ENCODE measurements at places on chromosomes 5 and 9.

DNA sequence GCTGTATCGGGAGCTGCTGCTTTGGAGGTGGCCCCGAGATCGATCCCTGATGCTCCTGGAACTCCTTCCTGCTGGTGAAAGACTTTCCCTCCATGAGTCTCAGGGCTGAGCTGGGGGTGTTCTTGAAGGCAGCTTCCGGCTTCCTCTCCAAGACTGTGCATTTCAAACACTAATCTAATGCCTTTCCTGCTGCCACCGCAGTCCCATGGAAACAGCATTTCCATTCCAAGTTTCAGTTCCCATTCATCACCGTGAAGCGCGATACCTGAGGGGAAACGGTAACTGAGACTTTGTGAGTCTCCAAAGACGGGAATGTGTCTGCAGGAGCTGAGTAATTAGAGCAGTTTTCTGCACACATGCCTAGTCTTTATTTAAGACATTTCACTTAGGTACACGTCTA, 230.1 kb downstream of the PAX5 start:
- DNase-seq = no peak

DNA sequence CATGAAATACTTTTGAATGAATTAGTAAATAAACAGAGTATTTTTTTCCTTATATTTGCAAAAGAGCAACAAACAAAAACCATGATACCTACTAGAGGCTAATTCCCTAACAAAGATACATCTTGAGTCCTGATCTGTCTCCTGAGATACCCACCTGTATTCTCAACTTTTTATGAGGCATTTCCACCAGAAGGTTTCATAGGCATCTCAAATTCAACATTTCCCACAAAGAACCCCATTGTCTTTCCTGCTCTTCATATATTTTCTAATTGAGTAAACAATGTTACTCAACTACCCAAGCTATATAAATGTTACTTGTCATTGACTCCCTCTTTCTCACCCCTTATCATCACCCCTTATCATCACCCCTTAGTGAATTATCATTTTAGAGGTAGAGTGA, 119.4 kb upstream of the RAI14 start:
- DNase-seq = no peak

GRCh38 chr9:116843863-116844620, 156.9 kb downstream of the TRIM32 start:
- no peak for DNase-seq

DNA sequence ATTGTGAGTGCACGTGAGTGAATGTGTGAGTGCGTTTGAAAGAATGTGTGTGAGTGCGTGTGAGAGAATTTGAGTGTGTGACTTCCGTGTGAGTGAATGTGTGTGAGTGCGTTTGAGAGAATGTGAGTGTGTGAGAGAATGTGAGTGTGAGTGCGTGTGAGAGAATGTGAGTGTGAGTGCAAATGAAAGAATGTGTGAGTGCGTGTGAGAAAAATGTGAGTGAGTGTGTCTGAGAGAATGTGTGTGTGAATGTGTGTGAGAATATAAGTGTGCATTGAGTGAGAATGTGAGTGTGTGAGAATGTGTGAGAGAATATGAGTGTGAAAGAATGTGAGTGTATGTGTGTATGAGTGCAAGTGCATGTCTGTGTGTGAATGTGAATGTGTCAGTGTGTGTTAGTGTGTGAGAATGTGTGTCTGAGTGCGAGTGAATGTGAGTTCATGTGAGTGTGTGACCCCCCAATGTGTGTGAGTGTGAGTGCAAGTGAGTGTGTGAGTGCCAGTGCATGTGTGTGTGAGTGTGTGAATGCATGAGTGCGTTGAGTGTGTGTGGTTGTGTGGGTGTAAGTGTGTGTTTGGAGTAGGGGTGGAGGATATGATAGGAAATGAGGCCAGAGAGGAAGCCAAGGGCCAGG, 37.9 kb upstream of the LHX2 start:
- DNase-seq = no peak

GRCh38 chr5:112779531-112779930, 41.8 kb downstream of the APC start:
- no peak for DNase-seq

GRCh38 chr5:132437604-132438266, 52.8 kb downstream of the IRF1 start:
- DNase-seq = peak; percentile 79

GRCh38 chr5:7395947-7396712, at the start of gene ADCY2:
TSS of gene ADCY2 (plus strand) at chr5:7396138. CDS start at chr5:7396297, 159 bp downstream.
- no peak for DNase-seq

DNA sequence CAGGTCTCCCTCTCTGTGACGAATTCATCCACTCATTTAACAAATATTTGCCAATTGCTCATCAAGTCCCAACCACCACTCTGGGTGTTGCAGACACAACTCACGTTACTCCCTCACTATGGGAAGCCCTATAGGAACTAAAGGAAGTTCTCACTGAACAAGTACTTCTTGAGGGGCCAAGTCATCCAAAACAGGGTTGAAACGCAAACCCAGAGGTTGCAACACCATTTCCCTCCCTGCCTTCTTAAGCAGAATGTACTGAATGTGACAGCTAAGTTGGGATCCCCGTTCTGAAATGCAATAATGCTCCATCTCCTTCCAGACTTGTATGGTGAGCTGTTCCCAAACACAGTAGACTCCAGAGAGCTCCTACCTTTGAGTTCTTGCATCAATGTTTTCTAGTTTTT, 34.3 kb downstream of the EPB41L4B start:
- no peak for DNase-seq

DNA sequence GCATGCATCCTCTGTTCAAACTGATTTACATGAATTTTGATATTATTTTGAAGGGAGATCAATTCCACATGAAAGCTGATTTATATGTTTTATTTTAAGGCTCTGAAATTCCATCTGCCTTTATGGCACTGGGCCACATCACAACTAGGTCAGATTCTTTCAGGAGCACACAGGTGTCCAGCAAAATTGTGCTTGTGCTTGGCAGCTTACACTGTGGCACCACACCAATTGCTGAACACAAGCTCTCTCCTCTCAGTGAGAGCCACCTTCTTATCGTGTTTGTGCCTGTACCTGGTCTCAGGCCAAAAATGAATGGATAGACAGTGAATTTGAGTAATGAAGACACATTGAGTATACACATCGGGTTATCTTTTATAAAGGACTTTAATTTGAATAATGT, 200.4 kb downstream of the CDH10 start:
- DNase-seq = no peak

DNA sequence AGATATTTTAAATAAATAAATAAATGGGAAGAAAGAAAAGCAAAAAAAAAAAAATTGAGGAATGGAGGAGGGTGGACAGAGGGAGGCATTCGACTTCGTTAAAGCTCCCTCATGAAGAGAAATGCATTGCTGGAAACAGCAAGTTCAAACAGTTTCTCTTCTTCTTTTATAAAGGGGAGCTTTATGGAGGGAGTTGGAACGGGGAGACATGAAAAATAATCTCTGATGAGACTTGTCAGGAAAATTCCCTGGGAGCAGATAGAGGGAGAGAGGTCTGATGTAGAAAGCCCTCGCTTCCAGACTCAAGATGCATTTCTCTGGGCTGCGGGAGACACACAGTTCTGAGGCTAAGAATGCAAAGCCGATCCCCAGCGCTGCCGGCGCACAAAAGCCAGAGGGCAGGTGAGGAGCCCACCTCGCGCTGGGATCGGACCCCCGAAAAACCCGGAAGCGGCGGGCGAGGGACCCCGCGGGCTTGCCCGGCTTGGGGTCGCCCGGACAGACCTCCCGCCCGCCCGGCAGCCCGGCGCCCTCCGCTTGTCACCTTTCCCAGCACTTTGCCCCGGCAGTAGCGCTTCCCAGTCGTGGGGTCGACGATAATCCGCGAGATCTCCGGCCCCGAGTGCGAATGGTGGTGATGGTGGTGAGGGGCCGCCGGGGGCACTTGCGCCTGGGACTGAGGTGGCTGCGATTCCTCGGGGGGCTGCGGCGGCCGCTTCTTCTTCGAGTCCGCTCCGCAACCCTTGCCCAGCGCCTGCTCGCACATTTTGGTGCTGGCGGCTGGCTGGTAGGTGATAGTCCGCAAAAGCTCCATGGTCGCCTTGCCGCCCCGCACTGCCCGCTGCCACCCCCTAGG, 512 bp downstream of the PLK2 start:
- no peak for DNase-seq

DNA sequence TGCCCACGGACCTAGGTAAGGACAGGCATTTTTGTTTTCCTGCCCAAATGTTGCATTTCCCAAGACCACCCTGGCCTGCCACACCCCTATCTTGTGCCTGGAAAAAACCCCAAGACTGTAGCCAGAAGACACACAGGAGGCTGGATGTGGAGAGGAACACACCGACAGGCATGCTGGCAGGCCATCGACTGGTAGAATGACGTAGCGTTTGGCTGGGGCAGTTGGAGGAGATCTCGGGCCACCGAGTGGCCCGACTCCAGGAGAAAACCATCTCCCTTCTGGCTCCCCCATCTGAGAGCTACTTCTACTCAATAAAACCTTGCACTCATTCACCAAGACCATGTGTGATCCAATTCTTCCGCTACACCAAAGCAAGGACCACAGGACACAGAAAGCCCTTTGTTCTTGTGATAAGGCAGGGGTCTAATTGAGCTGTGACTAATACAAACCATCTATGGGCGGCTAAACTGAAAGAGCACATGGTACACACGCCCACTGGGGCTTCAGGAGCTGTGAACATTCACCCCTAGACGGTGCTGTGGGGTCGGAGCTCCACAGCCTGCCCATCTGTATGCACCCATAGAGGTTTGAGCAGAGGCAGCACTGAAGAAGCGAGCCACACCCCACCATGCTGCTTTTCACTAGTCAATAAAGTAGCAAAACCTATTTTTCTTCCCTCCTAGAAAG, 38.9 kb upstream of the N4BP3 start:
- DNase-seq = no peak

DNA sequence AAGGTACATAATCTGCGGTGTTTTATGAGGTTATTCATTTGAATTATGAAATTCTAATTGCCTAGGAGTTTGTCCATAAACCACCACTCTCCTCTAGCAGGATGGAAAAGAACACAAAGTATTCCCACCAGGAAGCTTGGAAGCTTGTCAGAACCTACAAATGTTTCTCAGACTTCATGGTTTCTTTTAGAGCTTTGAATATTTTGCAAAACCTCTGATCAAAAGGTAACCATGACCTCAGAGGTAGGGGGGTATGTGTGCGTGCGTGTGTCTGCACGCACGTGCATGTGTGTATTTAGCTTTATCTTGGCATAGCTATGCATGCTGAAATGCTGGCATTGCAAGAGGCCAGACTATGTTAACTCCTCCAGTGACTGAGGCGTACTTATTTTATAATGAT, 847.0 kb downstream of the TLE1 start:
- no peak for DNase-seq

DNA sequence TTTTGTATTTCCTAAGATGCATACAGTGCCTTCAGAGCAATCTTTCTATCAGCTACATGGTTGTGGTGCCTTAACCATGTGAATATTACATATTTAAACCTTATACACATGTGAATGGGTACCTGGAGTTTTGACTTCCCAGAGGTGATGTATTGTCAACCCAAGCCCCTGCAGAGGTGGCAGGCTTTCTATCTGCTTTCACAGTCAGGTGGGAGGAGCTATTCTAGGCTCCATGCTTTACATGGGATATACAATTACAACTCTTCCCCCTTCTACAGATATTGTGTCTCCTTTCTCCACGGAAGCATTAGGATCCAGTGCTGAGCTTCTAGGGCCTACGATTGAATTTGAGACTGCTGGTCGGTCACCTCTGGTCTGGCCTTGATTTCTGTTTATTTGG, 89.8 kb upstream of the TUT7 start:
- DNase-seq = no peak

DNA sequence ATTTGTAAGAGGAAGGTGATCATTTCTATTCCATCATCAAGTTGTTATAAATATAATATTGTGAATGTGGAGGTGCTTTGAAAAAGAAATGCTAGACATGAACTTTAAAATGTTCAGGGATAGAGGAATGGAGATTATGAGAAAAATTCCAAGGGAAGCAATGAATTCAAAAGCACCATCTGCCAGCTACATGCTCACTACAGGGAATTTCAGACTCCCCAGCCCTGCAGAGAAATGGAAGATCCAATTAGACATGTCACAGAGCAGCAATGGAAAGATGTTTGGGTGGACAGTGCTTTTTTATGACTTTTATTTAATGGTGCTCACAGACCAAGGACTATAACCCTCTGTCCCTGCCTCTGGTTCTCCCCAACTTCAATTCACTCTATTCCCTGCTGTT, 209.7 kb downstream of the ESM1 start:
- DNase-seq = no peak

DNA sequence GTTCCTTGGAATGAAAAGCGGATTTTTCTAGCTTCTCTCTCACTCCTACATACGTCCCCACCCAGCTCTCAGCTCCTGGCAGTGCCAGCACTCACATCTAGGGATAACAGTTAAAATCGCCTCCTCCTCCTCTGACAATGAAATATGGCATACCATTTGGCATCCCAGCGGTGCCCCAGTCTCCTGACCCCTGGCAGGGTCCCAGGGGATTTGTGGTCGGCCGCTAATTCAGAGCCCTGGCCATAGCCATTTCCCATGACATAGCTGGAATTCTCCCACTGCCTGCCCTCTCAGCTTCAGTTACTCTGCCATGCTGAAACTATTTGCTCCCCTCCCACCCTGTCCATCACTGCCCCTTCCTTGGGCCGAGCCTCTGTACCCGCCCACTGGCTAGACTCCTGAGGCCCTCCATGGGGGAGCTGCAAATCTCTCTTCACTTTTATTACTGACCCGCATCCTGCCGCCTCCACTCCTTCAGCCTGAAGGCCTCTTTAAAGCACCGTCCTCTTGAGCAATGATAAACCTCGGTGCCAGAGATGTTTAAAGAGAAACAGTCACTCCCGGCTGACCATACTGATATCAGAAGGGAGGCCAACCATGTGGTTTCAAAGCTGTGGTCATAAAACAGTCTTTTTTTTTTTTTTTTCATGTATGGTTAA, 139.8 kb downstream of the SLIT3 start:
- DNase-seq = no peak

DNA sequence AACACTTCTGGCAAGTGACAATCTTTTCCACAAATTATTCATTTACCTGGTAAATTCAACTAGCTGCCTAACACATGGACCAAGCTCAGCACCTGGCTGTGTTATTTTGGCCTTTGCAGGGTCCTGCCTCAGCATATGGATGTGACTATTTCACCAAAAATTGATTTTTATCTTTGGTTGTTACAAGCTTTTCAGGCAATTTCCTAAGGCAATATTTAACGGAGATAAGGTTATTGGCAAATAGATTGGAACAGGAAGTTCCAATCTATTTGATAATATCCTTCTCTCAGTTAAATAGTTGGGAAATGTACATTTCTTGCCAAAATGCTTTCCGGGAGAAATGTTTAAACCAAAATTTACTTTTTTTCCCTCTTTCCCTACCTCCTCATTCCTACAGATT, 415.2 kb upstream of the SMARCA2 start:
- no peak for DNase-seq

All from GM06990 (cell line).